ENCODE measurements at places on chromosomes 16 and 17.

DNA sequence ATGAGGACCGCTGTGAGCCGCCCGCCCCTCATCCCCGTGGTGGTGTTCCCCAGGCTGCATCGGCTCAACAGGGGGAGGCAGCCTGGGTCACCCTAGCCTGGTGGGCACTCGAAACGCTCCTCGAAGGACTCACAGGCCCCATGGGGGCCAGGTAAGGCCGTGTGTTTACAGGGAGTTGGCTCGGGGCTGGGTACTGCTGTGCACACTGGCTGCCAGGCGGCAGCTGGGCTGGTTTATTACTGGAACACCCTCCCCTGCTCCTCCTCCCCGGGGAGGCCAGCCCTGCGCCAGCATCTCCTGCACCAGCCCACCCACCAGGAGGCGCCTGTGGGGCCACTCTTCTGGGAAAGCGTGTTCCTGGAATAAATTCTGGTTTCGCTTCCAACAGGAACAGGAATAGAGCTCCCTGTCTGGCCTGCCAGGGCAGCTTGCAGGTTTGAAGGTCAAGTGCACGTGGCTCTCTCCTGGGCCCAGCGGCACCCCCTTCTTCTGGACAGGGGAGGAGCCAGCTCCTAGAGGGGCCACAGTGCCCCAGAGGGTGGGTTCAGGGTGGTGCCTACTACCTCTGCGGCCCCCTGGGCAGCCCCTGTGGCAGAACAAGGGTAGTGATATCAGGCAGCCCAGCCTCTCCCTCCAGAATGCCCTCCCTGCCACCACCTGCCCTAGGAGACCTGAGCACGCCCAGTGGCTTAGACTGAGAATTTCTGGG lies 11.3 kb downstream of the MCRIP1 start:
- peak; percentile 12 for DNase-seq

- no peak for DNase-seq
Observed at GRCh38 chr17:50649042-50649908, 14.6 kb downstream of the ABCC3 start.

- no peak for DNase-seq
Observed at GRCh38 chr17:57442401-57442823, 186.1 kb downstream of the MSI2 start.

DNA sequence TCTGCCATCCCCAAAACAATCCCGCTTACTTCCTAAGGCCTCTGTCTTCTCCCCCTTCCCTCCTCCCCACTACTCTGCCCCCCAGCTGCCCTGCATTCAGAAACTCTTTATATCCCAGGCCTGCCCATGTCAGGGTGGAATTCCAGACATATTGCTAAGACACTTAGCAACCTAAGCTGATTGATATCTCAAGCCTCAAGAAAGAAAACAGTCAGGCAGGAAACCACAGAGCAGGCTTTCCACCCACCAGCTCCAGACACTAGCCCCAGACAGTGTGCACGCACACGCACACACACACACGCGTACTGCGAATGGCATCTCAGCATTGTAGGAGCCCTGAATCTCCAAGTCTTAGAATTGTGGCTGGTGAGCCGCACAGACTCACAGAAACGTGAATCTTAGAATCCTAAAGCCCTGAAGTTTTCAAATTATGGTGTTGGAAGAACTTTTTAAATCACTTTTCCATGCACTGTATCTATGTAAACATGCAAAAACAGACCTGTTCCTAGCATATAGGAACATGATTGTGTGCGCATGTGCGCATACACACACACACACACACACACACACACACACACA lies 8.8 kb upstream of the LPCAT2 start:
- DNase-seq = no peak

GRCh38 chr17:79425686-79426085 lies 185.2 kb downstream of the RBFOX3 start:
- DNase-seq = no peak

- peak; percentile 32 for DNase-seq
Observed at GRCh38 chr16:4682616-4683254, 10.6 kb upstream of the NUDT16L1 start.

DNA sequence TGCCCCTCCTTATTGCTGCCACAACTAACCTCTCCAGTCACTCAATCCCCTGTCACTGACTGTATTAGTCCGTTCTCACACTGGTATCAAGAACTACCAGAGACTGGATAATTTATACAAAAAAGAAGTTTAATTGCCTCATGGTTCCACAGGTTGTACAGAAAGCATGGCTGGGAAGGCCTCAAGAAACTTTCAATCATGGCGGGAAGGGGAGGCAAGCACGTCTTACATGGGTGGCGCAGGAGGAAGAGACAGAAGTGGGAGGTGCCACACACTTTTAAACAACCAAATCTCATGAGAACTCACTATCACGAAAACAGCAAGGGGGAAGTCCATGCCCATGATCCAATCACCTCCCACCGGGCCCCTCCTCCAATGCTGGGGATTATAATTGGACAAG lies 86.0 kb upstream of the BCAR1 start:
- DNase-seq = no peak

DNA sequence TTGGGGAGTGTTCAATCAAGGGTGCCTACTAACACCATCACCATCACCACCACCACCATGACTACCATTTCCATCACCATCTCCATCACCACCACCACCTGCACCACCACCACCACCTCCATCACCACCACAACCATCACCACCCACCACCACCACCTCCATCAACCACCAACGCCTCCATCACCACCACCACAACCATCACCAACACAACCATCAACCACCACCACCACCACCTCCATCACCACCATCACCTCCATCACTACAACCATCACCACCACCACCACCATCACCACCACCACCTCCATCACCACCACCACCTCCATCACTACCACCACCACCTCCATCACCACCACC lies 15.7 kb downstream of the MARCHF10 start:
- no peak for DNase-seq

GRCh38 chr16:4098501-4098900 lies 17.7 kb downstream of the ADCY9 start:
- no peak for DNase-seq

DNA sequence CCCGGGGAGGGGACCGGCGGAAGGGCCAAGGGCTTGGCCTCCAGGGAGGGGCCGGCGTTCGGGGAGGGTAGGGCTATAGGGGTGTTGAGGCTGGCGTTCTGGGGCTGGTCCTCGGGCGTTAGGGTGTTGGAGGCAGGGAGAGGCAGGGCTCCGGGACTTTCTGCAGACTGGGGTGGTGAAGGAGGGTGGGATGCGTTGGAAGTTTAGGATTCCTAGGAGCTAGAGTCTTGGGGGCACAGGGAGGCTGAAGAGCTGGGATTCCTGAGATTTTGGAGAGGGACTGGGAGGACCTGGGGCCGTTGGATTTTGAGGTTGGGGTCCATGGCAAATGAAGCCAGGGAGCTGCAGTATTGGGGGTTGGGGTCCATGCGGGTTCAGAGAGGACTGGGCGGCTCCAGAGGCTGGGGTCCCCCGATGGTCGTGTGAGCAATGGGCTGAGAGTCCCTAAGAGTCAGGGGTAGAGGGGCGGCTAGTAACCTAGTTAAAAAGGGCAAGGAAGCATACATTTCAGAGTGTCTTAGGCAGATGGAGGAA lies 740 bp downstream of the NFATC2IP start:
- DNase-seq = no peak

- DNase-seq = no peak
Observed at GRCh38 chr16:30762991-30763725, 1.0 kb downstream of the RNF40 start.

GRCh38 chr17:69908626-69909368 lies 166.2 kb upstream of the KCNJ16 start:
- no peak for DNase-seq

- no peak for DNase-seq
Observed at GRCh38 chr16:1494129-1494640, 1.0 kb downstream of the TELO2 start.

DNA sequence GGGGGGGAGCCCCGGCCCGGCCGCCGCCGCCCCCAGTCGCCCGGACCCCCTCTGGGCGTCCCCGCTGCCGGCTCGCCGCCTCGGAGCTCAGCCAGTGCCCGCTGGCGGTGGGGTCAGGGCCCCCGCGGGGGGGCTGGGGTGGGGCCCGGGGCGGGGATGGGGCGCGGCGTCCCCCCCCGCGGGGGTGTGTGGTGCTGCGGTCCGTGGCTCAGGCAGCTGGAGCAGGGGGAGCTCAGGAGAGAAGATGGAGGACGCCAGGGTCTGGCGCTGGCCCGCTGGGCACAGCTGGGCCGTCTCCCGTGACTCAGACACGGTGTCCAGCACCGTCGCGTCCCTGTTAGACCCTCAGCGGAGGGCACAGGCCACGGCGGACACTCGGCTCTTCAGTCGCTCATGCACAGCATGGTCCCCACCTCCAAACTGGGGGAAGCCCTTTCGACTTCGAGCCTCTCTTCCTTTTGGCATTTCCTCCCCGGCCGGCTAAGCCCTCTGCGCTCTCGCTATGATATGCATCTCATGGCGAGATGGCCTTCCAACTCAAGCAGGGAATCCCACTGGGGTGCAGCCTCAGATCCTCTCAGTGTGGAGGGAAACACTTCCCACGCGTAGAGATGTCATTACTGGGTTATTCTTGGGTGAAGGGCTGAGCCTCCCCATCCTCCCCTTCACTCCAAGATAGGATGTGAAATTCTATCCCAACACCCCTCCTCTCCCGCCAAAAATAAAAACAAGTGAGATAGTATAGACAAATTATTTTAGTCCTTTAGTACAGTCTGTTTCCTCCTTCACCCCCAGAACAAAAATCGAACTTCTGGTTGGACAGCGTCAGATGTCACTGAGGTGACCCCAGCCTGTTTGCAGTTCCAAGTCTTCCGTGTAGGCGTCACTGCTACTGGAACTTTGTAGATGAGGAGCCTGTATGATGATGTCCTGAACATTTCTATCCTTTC lies 522 bp upstream of the VEZF1 start:
- peak; percentile 23 for DNase-seq

GRCh38 chr17:48520631-48521079 lies 10.2 kb downstream of the HOXB1 start:
- DNase-seq = no peak

DNA sequence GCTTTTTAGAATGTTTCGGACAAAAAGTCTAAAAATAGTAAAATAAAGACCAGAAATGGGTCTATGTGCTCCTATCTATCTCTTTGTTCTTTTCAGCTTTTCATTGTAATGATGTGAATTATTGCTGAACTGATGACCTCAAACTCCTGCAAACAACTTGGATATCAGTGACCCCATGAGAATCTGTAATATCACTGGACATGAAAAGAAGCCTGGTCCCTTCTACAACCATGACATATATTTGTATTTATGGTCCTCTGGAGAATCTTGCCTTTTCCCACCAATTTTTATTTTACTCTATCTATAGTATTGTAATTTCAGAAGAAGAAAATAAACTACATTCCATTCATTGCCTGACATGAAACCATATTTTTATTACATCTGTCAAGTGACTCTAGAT lies 740.7 kb upstream of the CA10 start:
- no peak for DNase-seq

DNA sequence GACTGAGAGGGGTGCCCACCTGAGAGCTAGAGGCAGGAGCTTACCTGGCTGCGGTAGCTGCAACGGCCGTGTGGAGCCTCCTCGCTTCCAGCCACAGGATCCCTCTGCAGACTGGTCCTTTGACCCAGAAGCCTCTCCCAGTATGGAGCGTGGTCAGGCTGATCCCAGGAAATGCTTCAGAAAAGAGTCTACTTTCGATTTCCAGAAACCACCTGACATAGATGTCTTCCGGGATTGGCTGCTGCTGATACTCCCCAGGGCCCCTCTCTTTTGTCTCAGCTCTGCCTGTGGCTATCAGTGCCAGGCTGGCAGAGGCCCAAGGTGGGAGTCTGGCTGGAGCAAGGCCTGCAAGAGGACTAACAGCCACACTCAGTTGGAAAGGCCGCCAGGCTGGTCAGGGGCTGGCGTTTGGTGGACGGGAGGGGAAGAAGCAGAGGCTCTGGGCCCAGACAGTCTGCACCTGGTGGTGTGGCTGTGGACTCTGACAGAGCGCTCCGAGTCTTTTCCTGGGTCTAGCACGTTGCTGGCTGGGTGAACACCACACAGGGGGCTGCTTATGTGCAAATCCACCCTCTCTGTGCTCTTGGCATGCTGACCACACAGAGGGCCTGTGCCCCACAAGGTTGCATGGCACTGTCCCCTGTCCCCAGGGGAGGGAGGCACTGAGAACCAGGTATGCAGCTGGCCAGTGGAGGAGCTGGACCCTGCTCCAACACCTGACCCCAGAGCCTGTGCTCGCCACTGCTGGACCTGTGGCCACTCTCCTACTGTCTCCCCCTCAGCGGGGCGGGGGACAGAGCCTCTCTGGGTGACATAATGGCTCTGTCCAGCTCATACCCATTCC lies at the start of gene LGALS3BP:
Gene LGALS3BP, minus strand, starts transcription at position 144 of the 844 bp plus-strand sequence. CDS start 2,732 bp downstream, outside the sequence.
- DNase-seq = no peak

DNA sequence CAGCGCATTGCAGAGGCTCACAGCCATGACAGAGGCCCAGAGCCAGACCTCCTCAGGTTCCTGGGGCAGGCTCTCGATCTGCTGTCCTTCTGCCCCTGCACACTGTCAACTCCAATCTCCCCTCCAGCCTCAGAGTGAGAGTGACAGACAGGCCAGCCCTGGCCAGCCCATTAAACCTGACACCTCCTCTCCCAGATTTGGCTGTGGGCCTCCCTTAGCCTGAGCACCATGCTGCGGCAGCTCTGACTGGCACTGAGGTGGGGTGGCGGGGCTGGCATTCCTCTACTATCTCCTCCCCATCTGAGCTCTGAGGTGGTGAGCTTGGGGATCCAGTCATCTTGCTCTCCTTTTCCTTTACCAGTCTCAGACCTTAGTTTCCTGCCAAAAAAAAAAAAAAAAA lies 15.5 kb upstream of the C1QL1 start:
- no peak for DNase-seq

GRCh38 chr17:41811549-41812380 lies at the start of gene P3H4:
Gene P3H4 (minus strand): TSS chr17:41811949. CDS start chr17:41811915, 34 bp downstream.
- peak; percentile 59 for DNase-seq

GRCh38 chr17:17931159-17931558 lies 41.0 kb downstream of the TOM1L2 start:
- DNase-seq = no peak

DNA sequence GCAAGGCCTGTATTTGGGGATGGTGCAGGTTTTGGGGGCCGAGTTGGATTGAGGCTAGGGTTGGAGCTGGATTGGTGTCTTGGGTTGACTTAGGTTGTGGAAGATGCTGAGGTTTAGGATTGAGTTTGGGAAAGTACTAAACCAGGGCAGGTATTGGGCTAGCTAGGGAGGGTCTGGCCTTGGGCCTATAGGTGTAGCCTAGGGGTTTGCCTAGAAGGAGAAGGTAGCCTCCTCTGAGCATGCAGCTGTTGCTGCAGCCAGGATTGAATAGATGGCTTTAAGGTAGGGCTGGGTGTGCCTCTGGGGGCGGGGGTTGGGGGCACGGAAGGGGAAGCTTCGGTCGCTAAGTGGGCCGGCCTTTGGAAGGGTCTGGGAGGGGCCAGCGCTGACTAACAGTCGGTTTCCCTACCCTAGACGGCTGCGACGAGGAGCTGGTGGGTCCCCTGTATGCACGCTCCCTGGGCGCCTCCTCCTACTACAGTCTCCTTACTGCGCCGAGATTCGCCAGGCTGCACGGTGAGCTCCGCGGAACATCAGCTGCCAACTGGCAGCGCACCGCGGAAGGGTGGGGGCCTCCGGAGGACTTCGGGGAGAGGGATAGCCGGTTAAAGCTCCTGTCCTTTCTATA lies 1.2 kb downstream of the CNTNAP1 start:
- no peak for DNase-seq

- DNase-seq = no peak
Observed at GRCh38 chr16:72689851-72690250, 358.1 kb downstream of the ZFHX3 start.

Measured in stimulated activated CD4-positive, alpha-beta T cell treated with anti-CD3 and anti-CD28 coated beads, Interleukin-4, amount 100 ng/mL, for 48 hours (primary cell).